Osteocyte (in vitro differentiated cells): ENCODE measurements at places on chromosomes 3 and 15. TPM values are rescaled to one million over a fixed set of nuclear protein-coding genes. Genes with fewer than 3 reads are reported as not detected.

GRCh38 chr3:47291158-47291753, 8.5 kb downstream of the KLHL18 start:
- DNase-seq, result no peak
- H3K27ac ChIP-seq, result no peak overlapping the region
- peaks cover 3% of the 10 kb centered on the region for H3K36me3 ChIP-seq
- H3K4me1 ChIP-seq, result no peaks in the 10 kb centered on the region
- no peak overlapping the region for H3K4me3 ChIP-seq
- H3K27me3 ChIP-seq, result no peaks in the 10 kb centered on the region

- no peak for DNase-seq
- H3K4me1 ChIP-seq, result peaks cover 86% of the 10 kb centered on the region
- peaks cover 4% of the 10 kb centered on the region for H3K36me3 ChIP-seq
Observed at GRCh38 chr3:172102123-172102882, 62.9 kb downstream of the FNDC3B start.

GRCh38 chr3:127672429-127673190, at the start of gene ABTB1:
Gene ABTB1 (plus strand): TSS chr3:127672952. CDS start chr3:127673026, 74 bp downstream.
- peaks cover 28% of the 10 kb centered on the region for H3K4me1 ChIP-seq
- H3K27ac ChIP-seq, result peak within 1 kb of the TSS; percentile 74
- peak; percentile 92 for DNase-seq
- no peaks in the 10 kb centered on the region for H3K27me3 ChIP-seq

GRCh38 chr3:177150970-177151627, 46.2 kb downstream of the TBL1XR1 start:
- no peaks in the 10 kb centered on the region for H3K27me3 ChIP-seq
- peak overlapping the region; percentile 74 for H3K27ac ChIP-seq
- DNase-seq, result no peak
- H3K36me3 ChIP-seq, result peaks cover 4% of the 10 kb centered on the region

DNA sequence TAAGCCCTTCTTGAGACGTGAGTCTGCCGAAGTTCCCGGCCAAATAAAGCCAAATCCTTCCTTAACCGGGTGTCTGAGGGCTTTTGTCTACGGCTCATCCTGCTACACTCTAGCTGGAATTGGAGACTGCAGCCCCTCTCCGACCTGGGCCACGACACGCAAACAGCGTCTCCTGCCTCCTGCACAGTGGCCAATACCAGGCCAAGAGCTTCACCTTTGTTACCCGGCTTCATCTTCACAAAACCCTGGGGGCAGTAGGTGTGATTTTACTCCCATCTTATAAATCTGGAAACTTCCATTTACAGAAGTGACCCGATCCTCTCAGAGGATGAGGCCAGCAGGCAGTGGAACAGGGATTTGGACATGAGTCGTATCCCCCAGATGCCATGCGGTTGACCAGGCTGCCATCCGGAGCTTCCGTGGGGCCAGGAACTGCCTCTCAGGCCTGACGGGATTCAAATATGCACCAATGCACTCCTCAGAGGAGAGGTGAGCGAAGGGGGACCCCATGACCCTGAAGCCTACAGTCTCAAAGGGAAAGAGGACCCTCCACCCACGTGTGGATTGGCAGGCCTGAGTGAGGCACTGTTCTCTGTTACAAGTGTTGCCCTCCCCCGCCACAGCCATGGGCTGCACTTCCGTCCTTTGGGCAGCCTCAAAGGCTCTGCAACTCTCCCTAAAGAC, 53.2 kb upstream of the KLF13 start:
- H3K27me3 ChIP-seq, result peaks cover 3% of the 10 kb centered on the region
- H3K4me1 ChIP-seq, result peaks cover 8% of the 10 kb centered on the region
- peak; percentile 77 for DNase-seq
- no peak overlapping the region for H3K4me3 ChIP-seq

DNA sequence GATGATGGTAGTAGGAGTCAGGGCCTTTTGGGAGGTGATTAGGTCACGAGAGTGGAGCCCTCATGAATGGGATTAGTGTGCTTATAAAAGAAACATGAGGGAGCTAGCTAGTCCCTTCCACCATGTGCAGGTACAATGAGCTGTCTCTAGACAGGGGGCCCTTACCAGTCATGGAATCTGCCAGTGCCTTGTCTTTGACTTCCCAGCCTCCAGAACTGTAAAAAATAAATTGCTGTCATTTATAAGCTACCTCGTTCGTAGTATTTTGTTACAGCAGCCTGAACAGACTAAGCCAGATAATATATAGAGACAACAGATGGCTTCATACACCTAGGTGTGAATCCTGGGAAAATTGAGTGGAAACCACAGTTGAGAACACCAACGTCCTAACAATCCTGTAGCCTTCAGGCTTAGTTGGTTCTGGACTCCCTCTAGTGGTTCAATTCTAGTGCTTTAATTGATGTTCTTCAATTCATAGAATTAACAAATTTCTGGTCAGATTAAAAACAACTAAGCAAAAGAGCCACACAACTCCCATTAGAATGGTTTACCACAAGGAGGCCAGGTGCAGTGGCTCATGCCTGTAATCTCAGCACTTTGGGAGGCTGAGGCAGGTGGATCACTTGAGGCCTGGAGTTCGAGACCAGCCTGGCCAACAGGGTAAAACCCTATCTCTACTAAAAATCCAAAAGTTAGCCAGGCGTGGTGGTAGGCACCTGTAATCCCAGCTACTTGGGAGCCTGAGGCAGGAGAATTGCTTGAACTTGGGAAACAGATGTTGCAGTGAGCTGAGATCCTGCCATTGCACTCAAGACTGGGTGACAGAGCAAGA, 21.3 kb upstream of the GATM start:
- no peak overlapping the region for H3K4me3 ChIP-seq
- no peak for DNase-seq
- no peak overlapping the region for H3K27ac ChIP-seq
- peaks cover 42% of the 10 kb centered on the region for H3K27me3 ChIP-seq
- no peaks in the 10 kb centered on the region for H3K36me3 ChIP-seq

GRCh38 chr15:82909080-82909815, 43.3 kb downstream of the HOMER2 start:
- no peaks in the 10 kb centered on the region for H3K4me1 ChIP-seq
- H3K4me3 ChIP-seq, result no peak overlapping the region
- H3K36me3 ChIP-seq, result peaks cover 2% of the 10 kb centered on the region
- peaks cover 3% of the 10 kb centered on the region for H3K27me3 ChIP-seq

DNA sequence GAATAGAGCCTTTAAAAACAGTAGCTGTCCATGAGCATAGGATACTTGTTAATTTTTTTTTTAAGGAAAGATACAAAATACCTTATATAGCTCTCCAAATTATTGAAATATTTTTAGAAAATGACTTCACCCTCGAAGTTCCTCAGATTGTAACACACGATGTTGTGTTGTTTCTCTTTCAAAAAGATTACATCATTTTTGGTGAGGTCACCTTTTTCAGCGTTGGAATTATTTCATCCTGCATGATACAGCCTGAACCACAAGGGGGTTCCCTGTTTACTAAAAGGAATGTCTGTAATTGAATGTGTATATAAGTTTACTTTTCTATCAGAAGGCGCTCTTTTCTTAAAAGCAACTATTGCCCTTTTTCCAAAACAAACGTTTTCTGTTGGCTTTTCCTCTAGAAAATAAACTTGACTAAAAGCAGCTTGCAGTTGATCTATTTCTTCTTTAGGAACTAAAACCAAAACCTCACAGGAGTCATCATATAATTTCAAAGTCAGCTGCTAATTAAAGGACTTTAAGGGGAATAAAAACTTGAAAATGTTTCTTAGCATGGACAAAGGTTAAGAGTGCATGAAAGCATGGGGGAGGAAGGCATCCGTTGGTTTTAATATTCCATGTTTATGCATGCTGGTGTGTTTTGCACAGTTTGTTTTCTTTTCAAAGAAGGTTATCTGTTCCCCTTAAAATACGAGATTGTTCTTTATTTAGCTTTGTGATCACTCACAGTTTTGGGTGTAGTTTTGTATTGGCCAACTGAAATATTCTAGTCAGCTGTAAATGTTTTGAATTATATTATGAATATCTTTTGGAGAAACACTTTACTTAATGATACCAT, 29.4 kb downstream of the LYSMD4 start:
- H3K36me3 ChIP-seq, result peaks cover 16% of the 10 kb centered on the region
- DNase-seq, result no peak
- H3K27me3 ChIP-seq, result no peaks in the 10 kb centered on the region
- peaks cover 59% of the 10 kb centered on the region for H3K4me1 ChIP-seq
- peak overlapping the region; percentile 92 for H3K27ac ChIP-seq

TMEM207 gene
- total RNA-seq, result not detected in 2 replicates

PROK2 gene
- not detected in 2 replicates for total RNA-seq

FAM81A gene
- total RNA-seq, result not detected in 2 replicates

GRCh38 chr3:117837391-117837790, 1127.8 kb downstream of the TUSC7 start:
- no peak for DNase-seq
- peaks cover 12% of the 10 kb centered on the region for H3K27me3 ChIP-seq
- no peak overlapping the region for H3K27ac ChIP-seq
- H3K36me3 ChIP-seq, result no peaks in the 10 kb centered on the region
- H3K4me1 ChIP-seq, result peaks cover 4% of the 10 kb centered on the region
- no peak overlapping the region for H3K4me3 ChIP-seq

LRRN1 gene
- total RNA-seq, result 0.99 and 1.2 TPM in 2 replicates

GRCh38 chr15:33677238-33677830, 291.0 kb upstream of the CHRM5 start:
- no peaks in the 10 kb centered on the region for H3K36me3 ChIP-seq
- no peak overlapping the region for H3K4me3 ChIP-seq

GRCh38 chr3:185519021-185519420, 20.2 kb upstream of the TMEM41A start:
- H3K27me3 ChIP-seq, result peaks cover 42% of the 10 kb centered on the region
- no peak overlapping the region for H3K27ac ChIP-seq
- H3K4me3 ChIP-seq, result no peak overlapping the region
- no peaks in the 10 kb centered on the region for H3K36me3 ChIP-seq
- no peaks in the 10 kb centered on the region for H3K4me1 ChIP-seq

GRCh38 chr3:59820352-59820934, 770.6 kb upstream of the CFAP20DC start:
- H3K27me3 ChIP-seq, result no peaks in the 10 kb centered on the region
- no peak overlapping the region for H3K4me3 ChIP-seq
- H3K27ac ChIP-seq, result peak overlapping the region; percentile 20
- peaks cover 4% of the 10 kb centered on the region for H3K36me3 ChIP-seq
- DNase-seq, result no peak
- peaks cover 64% of the 10 kb centered on the region for H3K4me1 ChIP-seq

DNA sequence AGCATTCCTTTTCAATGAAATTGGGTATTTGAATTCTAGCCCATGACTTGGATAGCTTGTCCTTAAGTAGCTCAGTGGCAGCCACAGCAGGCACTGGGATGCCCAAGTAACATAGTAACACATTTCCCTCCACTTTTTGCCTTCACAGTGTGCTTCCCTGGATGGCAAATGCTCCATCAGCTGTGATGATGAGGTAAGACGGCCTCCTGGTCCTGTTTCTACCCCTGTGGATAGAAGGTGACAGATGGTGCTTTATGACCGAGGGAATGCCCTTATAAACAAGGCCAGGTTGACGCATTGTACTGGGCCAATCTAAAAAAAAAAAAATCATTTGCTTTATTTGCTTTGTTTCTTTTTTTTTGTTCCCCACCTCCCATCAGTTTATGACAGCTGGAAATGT, 41.8 kb upstream of the LRTM1 start:
- peak overlapping the region; percentile 40 for H3K27ac ChIP-seq
- H3K4me3 ChIP-seq, result no peak overlapping the region
- DNase-seq, result no peak
- H3K4me1 ChIP-seq, result peaks cover 55% of the 10 kb centered on the region

SPATA12 gene
- total RNA-seq, result not detected in 2 replicates

- peaks cover 19% of the 10 kb centered on the region for H3K4me1 ChIP-seq
- H3K4me3 ChIP-seq, result peak overlapping the region; percentile 18
- H3K27me3 ChIP-seq, result no peaks in the 10 kb centered on the region
- H3K27ac ChIP-seq, result peak overlapping the region; percentile 43
Observed at GRCh38 chr15:56805466-56806147, 72.3 kb upstream of the ZNF280D start.
